ENCODE measurements at places on chromosomes 13 and 19. TPM values are rescaled to one million over a fixed set of nuclear protein-coding genes. Genes with fewer than 3 reads are reported as not detected.

Gene DIRAS1
- 2.3 TPM for total RNA-seq

Gene CEACAM16
- total RNA-seq = not detected

Gene TNFRSF19
- total RNA-seq = 1.4 TPM

Gene CPB2
- not detected for total RNA-seq

Gene FOXA3
- total RNA-seq = not detected

Gene ATP4A
- total RNA-seq = not detected

Gene HIF3A
- total RNA-seq = 189 TPM

Gene SIGLEC12
- not detected for total RNA-seq

GRCh38 chr13:35771898-35772297 is 295.4 kb upstream of the MAB21L1 start:
- no peak for DNase-seq
- H3K27ac ChIP-seq = no peak overlapping the region
- peaks cover 12% of the 10 kb centered on the region for H3K4me1 ChIP-seq
- no peaks in the 10 kb centered on the region for H3K27me3 ChIP-seq
- no peak overlapping the region for H3K4me3 ChIP-seq

- DNase-seq = no peak
- H3K4me3 ChIP-seq = no peak overlapping the region
- H3K4me1 ChIP-seq = no peaks in the 10 kb centered on the region
- no peaks in the 10 kb centered on the region for H3K36me3 ChIP-seq
Measured at GRCh38 chr13:35343417-35343816, 133.1 kb downstream of the MAB21L1 start.

DNA sequence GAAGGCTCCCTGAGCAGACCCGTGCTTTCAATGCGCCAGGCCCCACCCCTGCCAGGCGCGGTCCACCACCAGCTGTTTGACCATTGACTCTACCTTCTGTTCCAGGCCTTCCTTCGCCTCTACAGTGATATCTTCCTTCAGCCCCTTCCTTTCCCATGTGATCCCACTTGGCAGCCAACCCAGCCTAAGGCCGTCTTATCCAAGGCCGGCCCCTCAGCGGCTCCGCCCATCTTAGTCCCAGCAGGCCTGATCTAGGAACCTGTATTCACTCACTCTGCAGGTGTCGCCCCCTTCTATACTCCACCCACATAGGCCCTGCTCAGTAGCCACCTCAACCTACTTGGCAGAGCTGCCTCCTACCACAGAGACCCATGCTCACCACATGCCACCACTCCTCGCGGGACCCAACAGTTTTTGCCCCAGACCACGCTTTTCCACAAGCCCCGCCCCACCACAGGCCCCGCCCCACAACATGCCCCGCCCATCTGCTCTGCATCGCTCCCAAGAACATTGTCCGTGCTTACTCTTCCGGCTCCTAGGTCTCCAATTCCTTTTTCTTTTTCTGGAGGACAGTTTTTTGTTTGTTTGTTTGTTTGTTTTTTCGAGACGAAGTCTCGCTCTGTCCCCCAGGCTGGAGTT is 2.9 kb downstream of the RASIP1 start:
- H3K36me3 ChIP-seq = no peaks in the 10 kb centered on the region
- H3K27ac ChIP-seq = no peak overlapping the region
- no peak for DNase-seq
- peaks cover 5% of the 10 kb centered on the region for H3K4me1 ChIP-seq

DNA sequence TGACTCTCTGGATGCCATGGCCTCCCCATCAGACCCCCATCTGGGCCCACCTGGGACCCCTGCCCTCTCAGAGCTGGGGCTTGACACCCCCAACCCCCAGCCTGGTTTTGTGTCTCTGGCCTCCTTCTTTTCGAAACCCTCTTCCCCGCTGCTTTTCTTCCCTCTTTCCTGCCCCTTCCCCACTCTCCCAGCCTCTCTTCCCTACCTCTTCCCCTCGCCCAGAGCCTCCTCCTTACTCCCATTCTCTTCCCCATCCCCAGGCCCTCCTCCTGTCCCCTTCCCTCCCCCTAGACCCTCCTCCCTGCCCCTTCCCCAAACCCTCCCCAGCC is 2.1 kb downstream of the TNFSF9 start:
- no peaks in the 10 kb centered on the region for H3K36me3 ChIP-seq
- no peaks in the 10 kb centered on the region for H3K4me1 ChIP-seq
- no peak overlapping the region for H3K4me3 ChIP-seq
- no peak overlapping the region for H3K27ac ChIP-seq
- H3K27me3 ChIP-seq = no peaks in the 10 kb centered on the region
- DNase-seq = no peak

GRCh38 chr13:98976338-98976737 is 1.5 kb downstream of the DOCK9 start:
- H3K4me3 ChIP-seq = no peak overlapping the region
- no peaks in the 10 kb centered on the region for H3K36me3 ChIP-seq
- no peaks in the 10 kb centered on the region for H3K27me3 ChIP-seq
- H3K27ac ChIP-seq = no peak overlapping the region
- peaks cover 28% of the 10 kb centered on the region for H3K4me1 ChIP-seq

DNA sequence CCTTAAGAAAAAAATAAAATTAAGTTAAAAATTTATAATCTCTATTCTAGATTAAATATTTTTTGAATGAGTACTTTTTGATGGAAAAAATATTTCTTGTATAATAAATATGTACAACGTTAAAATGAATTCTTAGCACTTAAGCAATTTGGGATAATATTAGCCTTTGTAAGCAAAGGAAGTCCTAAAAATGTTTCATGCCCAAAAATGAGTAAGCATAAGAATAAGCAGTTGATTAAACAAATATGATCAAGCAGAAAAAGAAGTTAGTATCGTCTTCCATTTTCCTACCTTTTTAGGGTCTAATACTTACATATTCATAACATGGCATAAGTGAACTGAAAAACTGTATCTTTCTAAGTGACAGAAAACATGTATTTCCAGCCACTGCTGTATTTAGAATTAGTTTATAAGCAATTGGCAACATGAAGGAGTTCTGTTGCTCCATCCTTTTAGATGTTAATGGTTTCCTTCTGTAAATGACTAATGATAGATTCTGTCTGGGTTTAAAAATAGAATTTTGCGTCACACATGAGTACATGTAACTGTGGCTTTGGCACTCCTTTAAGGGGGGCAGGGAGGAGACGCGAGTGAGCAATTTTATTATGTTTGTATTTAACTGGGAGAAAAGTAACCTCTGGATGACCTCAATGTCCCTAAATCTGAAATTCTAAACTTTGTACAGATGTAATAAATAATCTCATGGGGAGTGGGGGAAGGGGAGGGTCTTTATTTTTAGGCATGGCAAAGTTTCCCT is 237.4 kb downstream of the RGCC start:
- peaks cover 20% of the 10 kb centered on the region for H3K4me1 ChIP-seq
- peak overlapping the region; percentile 47 for H3K4me3 ChIP-seq
- peak overlapping the region; percentile 63 for H3K27ac ChIP-seq
- peak; percentile 34 for DNase-seq
- no peaks in the 10 kb centered on the region for H3K36me3 ChIP-seq
- no peaks in the 10 kb centered on the region for H3K27me3 ChIP-seq

GRCh38 chr13:75357576-75358289 is 124.2 kb downstream of the TBC1D4 start:
- no peaks in the 10 kb centered on the region for H3K36me3 ChIP-seq
- H3K27me3 ChIP-seq = no peaks in the 10 kb centered on the region
- no peak for DNase-seq
- no peak overlapping the region for H3K27ac ChIP-seq
- no peak overlapping the region for H3K4me3 ChIP-seq
- no peaks in the 10 kb centered on the region for H3K4me1 ChIP-seq

GRCh38 chr19:17966550-17967256 is at the start of gene KCNN1:
Gene KCNN1 (plus strand): TSS chr19:17967107. CDS start chr19:17973889, 6,782 bp downstream.
- H3K4me3 ChIP-seq = no peak within 1 kb of the TSS
- H3K27me3 ChIP-seq = peaks cover 5% of the 10 kb centered on the region
- H3K36me3 ChIP-seq = no peaks in the 10 kb centered on the region
- DNase-seq = no peak

DNA sequence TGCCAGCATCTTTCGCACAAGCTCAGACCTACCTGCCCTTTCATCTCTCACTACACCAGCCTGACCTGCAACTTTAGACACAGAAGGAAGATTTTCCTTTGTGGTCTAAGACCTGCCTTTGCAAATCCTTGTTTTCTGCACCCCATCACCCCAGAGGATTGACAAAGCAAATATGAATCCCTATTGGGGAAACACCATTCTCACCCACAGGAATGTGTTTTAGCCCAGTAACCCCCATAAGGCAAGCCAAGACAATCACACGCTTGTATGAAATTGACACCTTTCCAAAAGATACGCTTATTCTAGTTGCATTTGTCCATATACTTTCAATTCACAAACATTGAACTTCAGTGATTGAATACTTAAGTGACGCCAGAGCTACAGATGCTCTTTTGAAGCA is 55.7 kb downstream of the SPATA13 start:
- no peaks in the 10 kb centered on the region for H3K36me3 ChIP-seq
- no peak overlapping the region for H3K4me3 ChIP-seq
- no peak overlapping the region for H3K27ac ChIP-seq

DNA sequence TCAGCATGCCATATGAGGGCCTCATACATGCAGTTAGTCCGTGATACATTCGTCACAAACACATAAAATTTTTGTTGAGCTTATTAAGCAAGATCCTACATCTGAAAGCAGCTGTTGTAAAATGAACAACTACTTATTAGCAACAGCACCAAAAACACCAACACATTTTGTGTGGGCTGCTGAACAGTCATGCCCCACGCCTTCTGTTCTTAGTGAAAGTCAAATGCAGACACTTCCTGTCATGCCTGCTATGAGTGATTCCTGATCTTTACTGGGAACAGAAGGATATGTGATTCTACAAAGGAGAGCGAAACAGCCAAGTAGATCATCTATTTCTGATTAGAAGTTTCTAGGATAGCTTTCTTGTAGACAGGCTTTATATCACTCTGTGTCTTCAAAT is 4.2 kb upstream of the B3GLCT start:
- H3K27ac ChIP-seq = no peak overlapping the region
- H3K4me1 ChIP-seq = peaks cover 4% of the 10 kb centered on the region
- no peak overlapping the region for H3K4me3 ChIP-seq
- H3K36me3 ChIP-seq = no peaks in the 10 kb centered on the region
- no peak for DNase-seq
- H3K27me3 ChIP-seq = no peaks in the 10 kb centered on the region

DNA sequence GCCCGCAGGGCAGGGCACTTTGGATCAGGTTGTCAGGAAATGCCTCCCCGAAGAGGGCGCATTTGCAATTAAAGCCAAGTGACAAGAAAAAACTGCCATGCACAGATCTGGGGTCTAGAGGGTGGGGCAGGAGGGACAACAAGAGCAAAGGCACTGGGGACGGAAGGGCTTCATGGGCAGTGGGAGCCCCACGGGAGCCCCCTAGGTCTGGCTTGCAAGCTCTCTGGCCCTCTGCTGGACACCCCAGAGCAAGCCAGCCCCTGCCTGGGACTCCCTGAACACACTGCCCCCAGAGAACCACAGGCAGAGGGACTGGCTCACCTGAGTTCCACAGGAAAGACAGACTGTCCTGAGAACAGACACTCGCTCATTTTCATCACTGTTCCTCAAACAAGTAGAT is 30.2 kb upstream of the C19orf12 start:
- H3K27ac ChIP-seq = no peak overlapping the region
- H3K4me3 ChIP-seq = no peak overlapping the region
- H3K36me3 ChIP-seq = no peaks in the 10 kb centered on the region
- H3K4me1 ChIP-seq = no peaks in the 10 kb centered on the region

GRCh38 chr19:47258895-47259555 is 2.7 kb downstream of the CCDC9 start:
- H3K27me3 ChIP-seq = no peaks in the 10 kb centered on the region
- peaks cover 35% of the 10 kb centered on the region for H3K4me1 ChIP-seq

DNA sequence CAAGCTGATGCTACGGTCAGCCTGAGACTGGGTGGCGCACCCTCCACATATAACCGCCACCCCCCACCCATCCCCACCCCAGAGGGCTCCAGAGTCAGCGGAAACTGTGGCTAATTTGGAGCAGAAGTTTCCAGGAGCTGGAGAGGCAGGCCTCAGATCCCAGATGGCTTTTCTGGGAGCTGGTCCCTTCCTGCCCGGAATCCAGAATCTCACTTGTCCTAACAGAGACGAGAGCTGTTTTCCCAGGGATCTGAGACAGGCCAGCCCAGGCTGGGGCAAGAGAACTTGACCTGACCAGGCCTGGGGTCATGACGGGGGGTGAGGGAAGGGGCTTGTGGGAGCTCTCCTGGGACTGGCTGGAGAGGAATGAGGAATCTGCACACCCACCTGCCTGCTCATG is 6.5 kb downstream of the EPHX3 start:
- no peaks in the 10 kb centered on the region for H3K36me3 ChIP-seq
- no peak overlapping the region for H3K27ac ChIP-seq
- H3K4me1 ChIP-seq = peaks cover 5% of the 10 kb centered on the region
- no peak overlapping the region for H3K4me3 ChIP-seq
- no peaks in the 10 kb centered on the region for H3K27me3 ChIP-seq
- DNase-seq = no peak

DNA sequence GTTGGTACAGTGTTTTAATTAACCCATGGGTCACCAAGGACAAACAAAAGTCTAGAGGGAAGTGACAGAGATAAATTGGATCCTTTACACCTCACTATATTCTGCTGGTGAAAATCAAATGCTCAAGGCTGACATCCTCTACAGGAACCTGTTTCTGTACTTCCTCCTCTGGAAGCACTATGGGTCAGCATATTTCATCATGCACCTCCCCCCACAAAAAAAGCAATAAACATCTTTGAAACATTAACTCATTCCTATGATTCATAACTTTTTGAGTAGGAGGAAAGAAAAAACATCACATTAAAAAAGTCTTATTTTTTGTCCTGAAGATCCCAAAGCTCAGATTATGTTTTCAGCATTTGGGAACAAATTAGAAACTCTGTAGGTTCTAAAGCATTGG is 588.3 kb upstream of the SGCG start:
- no peak for DNase-seq
- H3K4me1 ChIP-seq = peaks cover 13% of the 10 kb centered on the region
- H3K36me3 ChIP-seq = no peaks in the 10 kb centered on the region
- no peak overlapping the region for H3K4me3 ChIP-seq
- H3K27ac ChIP-seq = no peak overlapping the region
- H3K27me3 ChIP-seq = no peaks in the 10 kb centered on the region

DNA sequence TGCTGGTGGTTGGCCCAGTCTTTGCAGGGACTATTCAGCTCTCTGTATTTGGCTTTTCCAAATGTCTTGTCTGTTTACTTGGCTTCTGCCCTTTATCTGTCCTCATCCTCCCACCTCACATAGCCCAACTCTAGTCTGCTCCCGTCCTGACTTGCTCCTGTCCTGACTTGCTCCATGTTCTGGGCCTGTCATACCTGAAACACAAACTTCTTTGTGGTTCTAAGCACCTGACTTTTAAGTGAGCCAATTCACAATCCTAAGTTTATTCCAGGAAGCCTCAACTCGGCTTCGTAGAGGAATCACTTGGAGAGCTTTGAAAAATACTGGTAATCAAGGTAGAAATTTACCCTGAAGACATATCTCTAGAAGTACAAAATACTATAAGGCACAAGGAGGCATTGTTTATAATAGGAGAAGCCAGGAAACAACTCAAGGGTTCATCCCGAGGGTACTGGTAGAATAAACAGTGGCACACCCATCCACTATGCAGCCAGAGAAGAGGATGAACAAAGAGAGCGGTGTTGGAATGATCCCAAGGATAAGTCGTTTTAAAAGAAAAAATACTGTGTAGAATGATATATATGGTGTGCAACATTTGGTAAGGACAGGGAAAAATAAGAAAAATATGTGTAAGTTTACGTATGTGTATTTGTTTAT is 284.5 kb downstream of the FGF14 start:
- no peaks in the 10 kb centered on the region for H3K4me1 ChIP-seq
- DNase-seq = no peak
- no peak overlapping the region for H3K27ac ChIP-seq
- no peaks in the 10 kb centered on the region for H3K27me3 ChIP-seq
- no peak overlapping the region for H3K4me3 ChIP-seq
